T-helper 2 cell (primary cell): ENCODE measurements at places on chromosomes 7 and 10.

DNA sequence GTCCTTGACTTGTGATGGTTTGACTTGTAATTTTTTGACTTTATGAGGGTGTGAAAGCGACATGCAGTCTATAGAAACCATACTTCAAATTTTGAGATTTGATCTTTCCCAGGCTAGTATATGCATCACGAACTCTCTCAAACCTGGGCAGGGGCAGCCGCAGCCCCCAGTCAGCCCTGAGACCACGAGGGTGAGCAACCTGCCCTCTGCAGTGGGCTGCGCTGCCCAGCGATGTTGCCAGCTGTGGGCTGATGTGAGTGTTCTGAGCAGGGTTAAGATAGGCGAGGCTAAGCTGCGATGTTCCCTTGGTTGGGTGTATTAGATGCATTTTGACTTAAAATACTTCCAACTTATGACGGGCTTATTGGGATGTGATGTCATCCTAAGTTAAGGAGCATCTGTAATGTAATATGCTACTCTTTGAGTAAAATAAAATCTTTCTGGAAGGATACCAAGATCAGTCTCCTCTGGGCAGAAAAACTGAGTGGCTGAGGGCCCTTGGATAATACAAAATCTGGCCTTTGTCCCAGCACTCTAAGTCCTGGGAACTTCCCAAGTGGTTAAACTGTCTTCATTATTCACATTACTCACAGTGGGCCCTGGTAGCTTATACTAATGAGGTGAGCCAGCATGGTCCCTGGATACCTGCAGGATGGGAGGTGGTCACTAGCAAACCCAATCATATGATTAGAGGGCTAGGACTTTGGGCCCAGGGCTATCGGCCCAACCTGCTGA, 28.4 kb upstream of the CNPY1 start:
- DNase-seq = no peak

GRCh38 chr10:102615361-102615760, 28.9 kb upstream of the TRIM8 start:
- DNase-seq = no peak

- no peak for DNase-seq
Measured at GRCh38 chr7:27689150-27689549, 26.5 kb upstream of the HIBADH start.

- no peak for DNase-seq
Measured at GRCh38 chr7:88015309-88015708, 81.3 kb downstream of the ADAM22 start.

DNA sequence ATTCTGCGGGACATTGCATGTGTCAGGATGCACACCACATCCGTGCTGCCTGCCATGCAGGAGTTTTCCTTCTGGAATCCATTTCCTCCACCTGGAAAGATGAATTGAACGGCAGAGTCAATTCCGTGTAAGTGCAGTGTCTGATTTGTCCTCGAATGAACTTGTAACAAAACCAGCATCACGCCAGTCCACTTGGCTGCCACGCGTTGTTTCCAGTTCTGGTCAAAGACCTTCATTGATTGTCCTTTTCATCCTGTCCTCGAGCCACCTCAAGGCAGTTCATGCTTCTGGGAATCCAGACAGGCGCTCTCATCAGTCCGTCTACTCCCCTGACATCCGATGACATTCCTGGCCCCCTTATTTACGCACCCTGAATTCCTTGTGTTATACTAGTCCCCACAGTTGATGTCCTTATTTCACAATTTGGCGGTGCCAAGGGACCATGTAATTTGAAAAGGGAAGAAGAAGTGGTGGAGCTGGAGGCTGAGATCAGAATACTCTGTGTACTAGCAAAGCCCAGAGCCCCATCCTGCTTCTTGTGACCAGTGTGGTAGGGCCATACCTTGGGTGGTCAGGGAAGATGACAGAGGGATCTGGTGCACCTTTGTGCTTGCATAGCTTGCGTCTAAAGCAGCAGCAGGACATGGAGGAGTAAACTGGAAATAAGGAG, 502.2 kb downstream of the PLXNA4 start:
- no peak for DNase-seq

DNA sequence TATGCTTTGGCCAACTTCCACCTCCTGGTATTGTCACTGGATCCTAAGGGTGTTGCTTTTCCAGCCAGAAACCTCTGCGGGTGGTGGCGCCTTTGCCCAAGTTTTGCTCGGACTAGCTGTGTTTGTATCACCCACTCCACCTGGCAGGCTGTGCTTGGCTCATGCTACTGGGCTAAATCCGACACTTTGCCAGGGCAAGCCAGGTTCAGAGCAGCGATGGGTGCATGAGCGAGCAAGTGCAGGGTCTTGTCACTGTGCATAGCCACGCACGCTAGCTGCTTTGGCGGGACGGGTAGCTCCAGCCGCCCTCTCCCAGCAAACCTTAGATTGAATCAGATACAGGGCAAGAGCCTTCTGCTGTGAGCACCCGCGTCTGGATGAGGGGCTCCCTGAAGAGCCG, 737.5 kb downstream of the PCDH15 start:
- DNase-seq = no peak

GRCh38 chr10:5538446-5538845, 13.7 kb downstream of the CALML3 start:
- no peak for DNase-seq

GRCh38 chr10:25493122-25493893, 318.5 kb downstream of the GPR158 start:
- DNase-seq = no peak

DNA sequence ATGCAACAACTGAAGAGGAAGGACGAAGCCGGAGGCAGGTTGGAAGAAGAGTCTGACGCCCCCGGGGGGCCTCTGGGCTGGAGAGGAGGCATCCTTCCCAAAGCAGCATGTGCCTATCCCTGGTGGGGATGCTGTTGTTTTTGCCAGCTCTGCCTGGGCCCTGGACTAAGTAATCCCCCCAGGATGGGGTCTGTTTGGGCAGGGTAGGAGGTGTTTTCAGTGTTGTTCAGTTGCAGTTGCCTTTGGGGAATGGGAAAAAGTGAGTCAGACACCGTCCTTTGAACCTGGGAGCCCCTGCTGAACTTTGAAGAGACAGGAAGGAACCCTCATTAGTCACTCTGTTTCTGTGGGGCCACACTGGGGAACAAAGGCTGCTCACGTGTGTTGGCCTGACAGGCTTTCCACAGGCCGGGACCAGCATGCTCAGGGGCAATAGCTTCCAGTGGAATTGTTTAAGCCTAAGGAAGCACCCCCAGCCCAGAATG, 35.2 kb upstream of the GDF10 start:
- no peak for DNase-seq

DNA sequence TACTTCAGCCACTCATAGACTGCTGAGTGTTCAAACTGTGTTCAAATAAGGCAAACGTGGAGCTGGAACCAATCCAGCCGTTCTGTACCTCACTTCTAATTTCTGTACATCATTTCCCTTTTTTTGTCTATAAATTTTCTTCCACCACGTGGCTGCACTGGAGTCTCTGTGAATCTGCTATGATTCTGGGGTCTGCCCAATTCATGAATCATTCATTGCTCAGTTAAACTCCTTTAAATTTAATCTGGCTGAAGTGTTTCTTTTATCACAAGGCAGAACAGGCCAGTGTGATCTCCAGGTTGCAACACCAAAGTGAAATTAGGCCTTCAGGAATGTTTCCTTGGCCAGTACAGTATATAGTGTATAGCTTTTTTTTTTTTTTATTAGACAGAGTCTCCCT, 53.5 kb downstream of the DNAJC12 start:
- no peak for DNase-seq

- DNase-seq = no peak
Measured at GRCh38 chr7:112721366-112721765, 68.8 kb downstream of the TMEM168 start.

GRCh38 chr7:138843632-138844580, 45.9 kb upstream of the ATP6V0A4 start:
- DNase-seq = no peak

DNA sequence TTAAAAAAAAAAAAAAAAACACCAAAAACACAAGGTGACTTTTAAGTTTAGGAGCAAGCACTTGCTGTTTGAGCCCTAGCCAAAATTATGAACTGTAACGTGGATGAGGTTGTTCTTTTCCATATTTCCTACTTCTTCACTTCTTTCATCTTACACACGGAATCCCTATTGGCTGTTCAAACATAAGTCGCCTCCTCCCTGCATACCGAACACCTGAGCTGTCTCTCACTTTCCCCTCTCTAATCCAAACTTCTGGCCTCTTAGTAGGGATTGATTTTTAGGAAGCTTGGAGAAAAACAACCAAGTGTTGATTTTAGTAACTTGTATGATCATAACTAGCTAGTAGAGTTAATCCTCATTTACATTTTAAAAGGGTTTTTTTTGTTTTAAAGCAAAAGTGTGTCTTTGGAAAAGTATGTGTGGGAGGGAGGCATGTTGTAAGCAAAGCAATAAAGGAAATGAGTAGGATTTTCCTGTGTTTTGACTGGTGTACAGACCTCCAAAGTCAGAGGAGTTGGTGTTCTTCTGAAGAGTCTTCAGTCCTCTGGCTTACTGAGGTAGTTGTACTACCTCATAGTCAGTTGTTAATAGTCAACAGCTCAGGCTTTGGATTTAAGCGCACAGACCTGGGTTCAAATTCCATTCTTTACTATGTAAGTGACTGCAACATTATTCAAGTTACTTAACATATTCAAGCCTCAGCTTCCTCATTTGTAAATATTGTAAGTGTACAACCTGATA, 39.3 kb downstream of the RABGEF1 start:
- no peak for DNase-seq
